RKO (cell line): ENCODE measurements at places on chromosomes 3 and 15.
A peak's percentile ranks its signal among the peaks of the same experiment; 100 is the strongest.

DNA sequence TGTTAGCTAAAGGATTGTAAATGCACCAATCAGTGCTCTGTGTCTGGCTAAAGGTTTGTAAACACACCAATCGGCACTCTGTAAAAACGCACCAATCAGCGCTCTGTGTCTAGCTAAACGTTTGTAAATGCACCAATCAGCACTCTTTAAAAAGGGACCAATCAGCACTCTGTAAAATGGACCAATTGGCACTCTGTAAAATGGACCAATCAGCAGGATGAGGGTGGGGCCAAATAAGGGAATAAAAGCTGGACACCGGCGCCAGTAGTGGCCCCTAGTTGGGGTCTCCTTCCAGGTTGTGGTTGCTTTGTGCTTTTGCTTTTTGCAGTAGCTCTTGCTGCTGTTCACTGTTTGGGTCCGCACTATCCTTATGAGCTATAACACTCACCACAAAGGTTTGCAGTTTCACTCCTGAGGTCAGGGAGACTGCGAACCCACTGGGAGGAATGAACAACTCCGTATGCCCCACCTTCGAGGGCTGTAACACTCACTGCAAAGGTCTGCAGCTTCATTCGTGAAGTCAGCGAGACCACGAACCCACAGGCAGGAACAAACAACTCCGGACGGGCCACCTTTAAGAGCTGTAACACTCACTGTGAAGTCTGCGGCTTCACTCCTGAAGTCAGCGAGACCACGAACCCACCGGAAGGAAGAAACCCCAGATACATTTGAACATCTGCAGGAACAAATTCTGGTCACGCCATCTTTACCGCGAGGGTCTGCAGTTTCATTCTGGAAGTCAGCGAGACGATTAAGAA is 1.1 kb upstream of the SUCLG2 start:
- peak; percentile 15 for DNase-seq

GRCh38 chr3:9986230-9986725 is 363 bp downstream of the EMC3 start:
- DNase-seq: no peak

DNA sequence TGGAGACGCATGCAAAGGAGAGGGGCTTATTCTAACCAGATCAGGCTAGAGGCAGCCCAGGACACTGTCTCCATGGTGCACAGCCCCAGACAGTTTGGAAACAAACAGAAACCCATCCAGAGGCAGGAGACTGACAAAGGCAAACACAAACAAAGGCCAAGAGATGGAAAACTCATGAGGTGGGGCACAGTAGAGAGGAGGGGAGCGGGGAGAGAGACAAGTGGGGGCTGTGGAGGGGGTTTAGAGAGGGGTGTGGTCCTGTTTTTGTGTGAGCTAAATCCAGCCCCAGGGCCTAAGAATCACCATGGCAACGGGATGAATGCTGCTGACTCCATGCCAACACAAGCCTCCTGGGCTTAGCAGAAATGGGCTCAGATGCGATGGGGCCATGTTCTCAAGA is 32.3 kb downstream of the PARP16 start:
- no peak for DNase-seq

- no peak for DNase-seq
Measured at GRCh38 chr3:171700653-171701052, 109.6 kb downstream of the PLD1 start.

DNA sequence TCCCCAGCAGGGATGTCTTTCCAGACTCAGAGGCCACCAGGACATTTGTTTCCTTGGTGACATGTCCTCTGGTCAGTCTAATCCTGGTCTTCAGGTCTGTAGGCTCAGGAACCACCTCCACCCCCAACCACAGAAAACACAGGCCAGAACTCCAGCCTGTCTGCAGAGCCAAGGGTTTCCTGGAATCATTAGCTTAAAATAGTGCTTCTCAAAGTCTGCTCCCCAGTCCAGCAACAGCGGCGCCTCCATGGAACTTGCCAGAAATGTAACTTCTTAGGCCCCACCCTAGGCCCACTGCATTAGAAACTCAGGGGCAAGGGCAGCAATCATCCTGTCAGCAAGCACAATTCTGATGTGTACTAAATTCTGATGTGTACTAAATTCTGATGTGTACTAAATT is 20.0 kb downstream of the SLC28A1 start:
- DNase-seq: no peak

- DNase-seq: no peak
Measured at GRCh38 chr3:40597441-40597840, 72.7 kb downstream of the ZNF621 start.

DNA sequence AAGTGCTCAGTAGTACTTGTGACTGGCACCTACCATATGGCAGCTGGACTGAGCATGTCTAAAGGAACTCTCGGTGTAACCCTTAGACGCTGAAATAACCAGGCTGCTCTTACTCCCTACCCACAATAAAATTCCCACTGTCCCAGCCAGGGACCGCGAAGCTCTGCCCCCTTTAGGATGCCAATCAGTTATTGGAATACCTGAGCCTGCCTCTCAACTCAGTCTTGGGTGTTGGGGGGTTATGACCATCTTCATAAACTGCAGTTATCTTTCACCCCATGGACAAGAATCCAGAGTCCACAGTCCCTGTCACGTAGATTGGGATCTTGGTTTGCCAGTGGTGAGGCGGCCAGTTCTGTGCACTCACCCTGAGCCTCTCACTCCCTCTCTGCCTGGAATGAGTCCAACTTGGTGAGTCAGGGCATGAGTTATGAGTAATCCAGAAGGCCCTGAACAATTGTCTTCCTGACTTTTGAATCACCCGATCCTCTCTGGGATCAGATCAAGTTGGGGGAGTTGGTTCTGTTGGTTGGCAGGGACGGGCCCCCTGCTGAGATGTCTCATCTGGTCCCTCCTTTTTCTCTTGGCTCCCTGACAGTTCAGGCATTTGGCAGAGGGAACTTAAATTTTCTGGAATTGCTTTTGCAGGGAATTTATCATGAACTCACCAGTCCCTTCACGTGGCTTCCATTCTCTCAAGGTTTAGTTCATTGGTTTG is 120.1 kb upstream of the UBE2E1 start:
- peak; percentile 95 for DNase-seq

DNA sequence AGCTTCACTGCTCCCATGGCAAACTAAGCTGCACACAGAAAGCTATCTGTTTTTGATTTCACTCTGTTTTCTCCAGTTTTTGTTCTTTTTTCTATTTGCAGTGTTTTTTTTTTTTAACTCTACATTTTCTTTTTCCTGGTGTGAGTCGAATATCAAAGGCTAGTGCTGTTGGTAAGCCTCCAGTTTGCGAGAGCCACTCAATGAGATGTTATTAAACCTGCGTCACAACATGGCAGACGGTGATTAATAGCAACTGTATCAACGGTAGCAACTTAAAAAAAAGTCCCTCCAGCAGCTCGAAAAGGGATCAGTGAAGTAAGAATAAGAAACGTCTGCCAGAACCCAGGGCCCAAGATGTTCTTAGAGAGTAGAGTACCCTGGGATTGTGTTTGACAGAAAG is 84.1 kb downstream of the MEIS2 start:
- no peak for DNase-seq

GRCh38 chr3:117248153-117248552 is 538.6 kb downstream of the TUSC7 start:
- DNase-seq: no peak

GRCh38 chr3:123633530-123633929 is 48.7 kb upstream of the HACD2 start:
- no peak for DNase-seq

GRCh38 chr3:150303768-150304167 is 104.3 kb upstream of the TSC22D2 start:
- DNase-seq: peak; percentile 70

GRCh38 chr15:67785431-67785830 is 39.9 kb upstream of the SKOR1 start:
- DNase-seq: no peak

DNA sequence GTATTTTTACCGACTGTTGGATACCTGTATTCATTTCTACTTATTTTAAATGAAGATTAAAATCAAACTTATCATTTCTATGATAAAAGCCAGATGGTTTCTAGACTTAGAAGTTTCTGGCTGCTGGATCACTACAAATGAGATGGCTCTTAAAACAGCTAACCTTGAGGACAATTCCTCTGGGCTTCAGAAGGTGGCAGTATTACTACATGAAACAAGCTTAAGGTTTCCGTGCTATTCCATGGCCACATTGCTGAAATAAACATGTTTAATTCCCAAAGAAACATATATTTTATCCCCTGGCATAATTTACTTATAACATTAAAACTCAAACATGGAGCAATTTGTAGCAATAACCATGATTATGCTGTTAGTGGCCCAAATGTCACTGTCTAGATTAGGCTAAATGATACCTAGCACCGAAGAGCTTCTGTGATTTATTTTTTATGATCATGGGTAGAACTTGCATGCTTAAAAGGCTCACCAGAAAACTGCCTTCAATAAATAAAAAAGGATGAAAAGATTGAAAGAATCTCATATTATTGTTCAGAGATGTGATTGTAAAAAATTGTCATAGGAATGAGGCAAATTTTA is 204.0 kb upstream of the NANOGP8 start:
- peak; percentile 78 for DNase-seq

DNA sequence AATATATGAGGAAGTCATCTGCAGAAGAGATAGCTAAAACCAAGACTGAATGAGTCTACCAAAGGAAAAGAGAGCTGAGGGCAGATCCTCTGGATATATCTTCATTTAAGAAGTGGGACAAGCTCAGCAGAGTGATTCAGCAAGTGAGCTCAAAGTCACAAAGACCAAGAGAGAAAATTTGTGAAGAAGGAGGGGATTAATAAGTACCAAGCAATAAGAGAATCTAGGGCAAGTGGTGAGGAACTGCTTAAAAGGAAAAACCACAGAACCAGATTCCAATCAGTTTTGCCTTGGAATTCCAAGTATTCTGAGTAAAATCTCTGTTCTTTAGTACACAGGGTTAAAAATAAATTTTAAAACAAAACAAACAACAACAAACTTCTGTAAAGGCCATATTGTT is 3.6 kb downstream of the EHHADH start:
- no peak for DNase-seq

DNA sequence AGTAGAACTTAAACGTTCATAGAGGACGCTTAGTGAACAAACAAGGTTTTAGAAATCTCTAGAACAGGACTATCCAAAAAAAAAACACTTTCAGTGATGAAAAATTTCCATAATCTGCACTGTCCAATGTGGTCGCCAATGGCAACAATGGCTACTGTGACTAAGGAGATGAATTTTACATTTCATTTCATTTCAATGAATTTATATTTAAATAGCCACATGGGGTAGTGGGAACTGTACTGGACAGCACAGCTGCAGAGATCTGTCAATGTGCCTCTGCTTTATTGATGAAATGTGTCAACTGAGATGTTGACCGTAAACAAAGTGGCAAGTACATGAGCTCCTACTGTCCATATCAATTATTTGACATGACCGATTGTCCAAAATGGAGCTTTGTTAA is 222.5 kb downstream of the MAGI1 start:
- DNase-seq: no peak

- no peak for DNase-seq
Measured at GRCh38 chr3:197027151-197027895, 2.3 kb downstream of the MELTF start.

DNA sequence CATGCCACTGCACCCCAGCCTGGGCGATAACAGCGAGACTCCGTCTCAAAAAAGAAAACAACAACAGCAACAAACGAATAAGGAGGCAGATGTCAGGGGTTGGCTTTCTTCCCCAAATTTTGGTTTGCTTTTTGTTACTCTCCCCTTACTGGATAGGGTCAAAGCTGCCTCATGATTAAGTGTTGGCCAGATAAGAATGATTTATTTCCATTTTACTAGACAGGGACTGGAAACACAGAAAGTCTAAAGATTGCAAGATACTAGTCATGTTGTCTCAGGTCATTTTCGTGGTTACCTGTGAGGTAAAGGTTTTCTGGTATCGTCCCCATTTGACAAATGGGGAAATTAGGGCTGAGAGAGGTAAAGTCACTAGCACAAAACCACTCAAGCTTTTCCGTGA is 18.6 kb upstream of the ETV5 start:
- DNase-seq: no peak

- DNase-seq: no peak
Measured at GRCh38 chr3:10471054-10471688, 34.2 kb downstream of the ATP2B2 start.

DNA sequence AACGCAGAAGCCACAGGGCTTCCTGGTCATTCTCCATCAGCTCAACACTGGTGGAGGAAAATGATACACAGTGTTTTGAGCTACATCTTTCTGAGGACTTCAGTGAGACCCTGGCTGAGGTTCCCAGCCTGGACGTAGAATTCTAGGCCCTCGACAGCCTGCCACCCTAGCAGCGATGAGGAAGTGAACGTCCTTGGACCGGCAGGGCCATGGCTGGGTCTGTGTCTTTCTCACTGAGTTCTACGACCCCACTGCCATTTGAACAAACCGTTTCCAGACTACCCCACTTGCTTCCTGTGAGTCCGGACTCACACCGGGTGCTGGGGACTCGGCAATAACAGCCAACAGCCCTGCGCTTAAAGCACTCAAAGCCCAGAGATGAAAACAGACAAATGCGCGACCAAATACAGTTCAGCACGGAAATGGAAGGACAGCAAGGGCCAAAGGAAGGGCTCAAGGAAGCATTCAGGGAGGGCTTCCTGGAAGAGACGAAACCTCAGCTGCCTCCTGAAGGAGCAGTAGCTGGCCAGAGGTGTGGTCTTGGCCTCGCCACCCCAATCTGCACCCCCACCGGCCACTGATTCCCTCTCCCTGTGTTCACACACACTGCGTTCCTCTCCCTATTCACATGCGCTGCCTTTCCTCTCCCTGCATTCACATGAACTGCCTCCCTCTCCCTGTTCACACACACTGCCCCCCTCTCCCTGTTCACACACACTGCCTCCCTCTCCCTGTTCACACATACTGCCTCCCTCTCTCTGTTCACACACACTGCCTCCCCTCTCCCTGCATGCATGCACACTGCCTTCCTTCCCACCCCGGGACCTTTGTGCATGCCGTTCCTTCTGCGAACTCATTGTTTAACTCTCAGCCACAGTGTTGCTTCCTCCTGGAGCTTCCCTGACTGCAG is 136.3 kb upstream of the PRR20G start:
- no peak for DNase-seq

DNA sequence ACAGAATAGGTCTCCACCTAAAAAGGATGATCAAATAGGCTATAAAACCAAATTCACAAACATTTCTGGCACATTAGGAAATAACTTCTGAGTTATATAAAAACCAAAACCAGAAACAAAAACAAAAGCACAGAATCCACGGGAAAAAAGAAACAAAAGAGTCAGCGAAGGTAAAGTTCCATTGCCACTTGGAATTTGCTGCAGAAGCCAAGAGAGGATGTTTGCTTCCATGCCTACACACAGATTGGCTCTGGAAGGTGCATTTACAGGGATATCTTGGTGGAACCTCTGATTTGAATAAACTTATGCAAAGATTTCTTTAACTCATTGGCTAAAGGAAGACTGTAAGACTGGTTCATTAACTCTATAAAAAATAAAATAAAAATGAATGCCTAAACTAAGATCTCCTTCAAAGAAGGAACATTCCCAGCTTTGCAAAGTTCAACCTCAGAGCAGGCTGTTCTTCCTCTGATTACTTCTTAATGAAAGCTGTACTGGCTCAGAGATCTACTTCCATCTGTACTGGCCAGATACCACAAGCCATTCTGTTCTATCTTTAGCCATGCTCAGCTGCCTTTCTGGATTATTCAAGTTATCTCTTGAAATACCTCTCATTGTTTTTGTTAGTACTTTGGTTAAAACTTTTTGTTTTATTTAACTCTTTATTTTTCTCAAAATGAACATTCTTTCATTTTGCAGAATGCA is 537.5 kb upstream of the CCDC54 start:
- DNase-seq: no peak

GRCh38 chr3:149470381-149470780 is 4.1 kb upstream of the TM4SF4 start:
- DNase-seq: no peak
